ENCODE measurements at places on chromosomes 5 and 9.

GRCh38 chr9:116391306-116391900 lies 237.8 kb downstream of the PAPPA start:
- DNase-seq = no peak

DNA sequence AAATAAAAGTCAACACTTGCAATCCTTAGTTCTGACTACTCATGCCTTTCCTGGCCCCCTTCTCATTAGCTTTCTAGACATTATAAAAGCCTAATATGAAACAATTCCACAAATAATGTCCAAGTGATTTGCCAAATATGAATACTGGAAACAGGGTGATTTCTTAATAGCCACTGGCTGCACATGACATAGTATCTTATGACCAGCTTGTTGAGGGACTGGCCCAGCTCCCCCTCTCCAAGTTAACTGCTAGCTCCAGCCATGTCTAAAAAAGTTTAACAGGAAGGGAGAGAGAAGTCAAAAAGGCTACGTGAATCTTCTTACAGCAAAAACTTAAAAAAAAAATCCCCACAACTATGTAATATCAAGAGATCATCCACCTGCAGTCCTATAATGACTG lies 1.5 kb downstream of the CERT1 start:
- no peak for DNase-seq

DNA sequence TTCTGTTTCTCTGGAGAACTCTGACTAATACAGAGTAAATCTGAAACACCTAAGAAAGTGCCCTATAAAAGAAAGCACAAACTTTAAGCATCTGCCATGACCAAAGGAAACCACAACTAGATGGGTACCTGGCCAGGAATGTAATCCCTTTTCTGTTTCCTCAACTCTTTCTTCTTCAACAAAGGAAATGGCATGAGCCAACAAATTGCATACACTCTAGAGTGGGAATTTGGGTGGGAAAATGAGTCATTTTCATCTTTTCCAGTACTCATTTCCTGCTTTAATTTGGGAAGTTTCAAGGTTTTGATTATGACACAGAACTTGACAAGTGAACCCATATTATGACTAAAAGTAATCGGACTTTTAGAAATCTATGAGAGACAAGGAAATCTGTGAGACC lies 349.2 kb upstream of the RORB start:
- DNase-seq = no peak

- DNase-seq = no peak
Observed at GRCh38 chr5:62299101-62299500, 6.9 kb upstream of the KIF2A start.

GRCh38 chr5:95993266-95993665 lies 31.6 kb upstream of the ELL2 start:
- no peak for DNase-seq

GRCh38 chr9:14278291-14278721 lies 35.6 kb downstream of the NFIB start:
- DNase-seq = no peak

GRCh38 chr5:83729362-83729761 lies 8.7 kb upstream of the HAPLN1 start:
- no peak for DNase-seq

DNA sequence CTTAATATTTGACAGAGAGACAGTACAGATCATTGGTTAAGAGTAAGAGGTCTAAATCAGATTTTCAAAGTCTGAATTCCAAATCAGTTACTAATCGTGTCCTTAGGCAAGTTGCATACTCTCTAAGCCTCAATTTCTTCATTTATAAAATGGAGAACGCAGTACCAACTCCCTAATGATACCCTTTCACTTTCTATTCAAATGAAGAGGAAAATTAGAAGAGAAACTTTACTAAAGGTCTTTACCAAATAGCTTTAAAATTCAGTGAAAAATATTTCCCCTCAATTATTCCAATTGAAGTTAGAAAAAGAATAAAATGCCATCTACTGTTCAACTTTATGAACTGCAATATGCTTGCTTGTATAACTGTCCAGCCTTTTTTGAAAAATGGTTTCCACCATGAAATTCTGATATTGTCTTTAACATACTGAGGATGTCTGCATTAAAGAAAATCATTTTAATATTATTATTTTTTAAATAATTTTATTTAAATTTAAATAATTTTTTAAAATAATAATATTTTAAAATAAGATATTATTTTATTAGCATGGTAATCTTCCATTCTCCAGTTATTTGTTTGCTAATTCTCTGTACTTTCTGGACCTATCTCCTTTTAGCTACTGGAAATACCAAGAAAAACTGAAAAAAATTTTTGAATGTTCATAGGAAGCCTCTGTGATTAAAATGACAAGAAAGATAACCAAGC lies 36.0 kb downstream of the POC5 start:
- DNase-seq = no peak

DNA sequence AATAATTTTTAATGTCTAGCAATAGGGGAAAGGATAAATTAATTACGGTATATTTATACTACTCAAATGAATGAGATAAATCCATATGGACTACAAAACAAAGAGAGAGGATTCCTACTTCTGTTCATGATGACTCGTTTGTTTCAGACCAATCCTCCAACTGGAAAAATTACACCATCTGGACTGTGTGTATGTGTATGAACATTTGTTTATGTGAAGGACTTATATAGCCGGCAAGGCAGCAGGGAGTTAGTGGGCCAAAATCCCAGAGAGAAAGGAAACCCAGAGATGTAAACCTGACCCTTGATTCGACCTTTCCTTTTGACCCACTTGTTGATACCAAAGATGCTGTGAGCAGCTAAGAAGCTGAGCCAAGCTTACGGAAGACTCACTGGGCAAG lies 20.1 kb downstream of the PDE6A start:
- DNase-seq = no peak

- DNase-seq = no peak
Observed at GRCh38 chr5:35443803-35444595, 173.7 kb upstream of the SPEF2 start.

DNA sequence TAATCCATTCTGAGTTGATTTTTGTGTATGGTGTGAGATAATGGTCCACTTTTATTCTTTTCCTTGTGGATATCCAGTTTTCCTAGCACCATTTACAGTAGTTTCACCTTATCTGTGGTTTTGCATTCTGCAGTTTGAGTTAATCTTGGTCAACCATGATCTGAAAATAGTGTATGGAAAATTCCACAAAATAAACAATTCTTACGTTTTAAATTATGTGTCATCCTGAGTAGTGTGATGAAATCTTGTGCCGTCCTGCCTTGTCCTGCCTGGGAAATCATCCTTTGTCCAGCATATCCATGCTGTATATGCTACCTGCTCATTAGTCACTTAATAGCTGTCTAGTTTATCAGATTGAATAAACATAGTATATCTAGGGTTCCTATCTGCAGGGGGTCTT lies 42.1 kb downstream of the CDC42SE2 start:
- DNase-seq = no peak

DNA sequence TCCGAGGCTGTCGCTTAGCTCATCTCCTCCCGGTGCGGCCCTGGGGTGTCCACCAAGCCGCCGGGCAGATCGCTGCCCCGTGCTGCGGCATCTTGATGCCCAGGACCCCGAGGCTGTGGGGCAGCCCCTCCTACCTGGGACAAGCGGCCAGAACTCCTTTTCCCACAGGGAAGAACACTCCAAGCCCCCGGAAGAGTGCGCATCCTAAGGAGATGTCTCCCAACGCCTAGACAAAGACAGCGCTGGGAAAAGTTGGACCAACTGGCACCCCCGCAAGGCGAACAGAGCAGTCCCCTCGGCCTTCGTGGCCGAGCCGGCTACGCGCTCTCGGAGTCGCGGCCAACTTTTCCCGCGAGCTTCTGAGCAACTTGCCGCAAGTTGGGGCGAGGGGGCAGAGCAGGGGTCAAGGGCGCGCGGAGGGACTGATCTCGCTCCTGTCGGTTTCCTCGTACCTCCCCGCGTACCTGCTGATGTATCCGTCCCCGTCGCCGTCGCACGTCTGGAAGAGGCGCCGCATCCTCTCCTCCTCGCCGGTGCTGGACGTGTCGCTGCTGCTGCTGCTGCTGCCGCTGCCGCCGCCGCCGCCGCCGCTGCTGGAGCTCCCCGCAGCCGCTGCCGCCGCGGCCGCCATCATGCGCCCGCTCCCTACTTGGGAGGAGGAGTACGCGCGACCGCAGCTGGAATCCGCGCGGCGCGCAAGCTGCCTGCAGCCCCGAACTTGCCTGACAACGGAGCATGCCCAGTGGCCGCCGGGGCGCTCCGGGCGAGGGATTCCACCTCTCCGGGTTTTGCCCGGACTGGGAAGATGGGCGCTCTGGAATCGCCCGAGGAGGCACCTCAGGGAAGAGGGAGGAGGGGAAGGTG lies at the start of gene MCC:
Gene MCC (minus strand): TSS at position 673 of the 864 bp plus-strand sequence.
- DNase-seq = peak; percentile 26

GRCh38 chr5:72511366-72511765 lies 4.2 kb upstream of the ZNF366 start:
- no peak for DNase-seq

GRCh38 chr9:3215658-3216057 lies 310.1 kb downstream of the RFX3 start:
- DNase-seq = no peak

GRCh38 chr5:174678107-174678506 lies 46.3 kb upstream of the MSX2 start:
- DNase-seq = no peak

GRCh38 chr5:142816531-142817430 lies 46.6 kb downstream of the ARHGAP26 start:
- no peak for DNase-seq

DNA sequence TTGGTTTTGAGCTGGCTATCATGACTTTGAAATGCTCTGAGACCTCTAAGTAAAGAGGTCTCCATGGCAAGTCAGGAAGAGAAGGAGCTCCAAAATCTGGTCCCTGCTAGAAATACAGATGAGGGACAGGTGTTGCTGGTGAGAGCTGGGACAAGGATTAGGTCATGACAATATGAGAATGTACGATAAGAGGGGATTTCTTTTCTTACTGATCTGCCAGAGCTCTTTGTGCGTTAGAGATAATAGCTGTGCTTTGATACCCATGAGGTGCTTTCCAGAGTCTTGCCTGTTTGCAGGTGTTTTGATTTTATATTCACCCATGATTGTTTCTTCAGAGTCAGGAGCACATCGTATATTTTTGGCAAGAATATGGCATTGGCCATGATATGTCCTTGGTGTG lies 56.5 kb downstream of the ANKRD33B start:
- DNase-seq = no peak

- no peak for DNase-seq
Observed at GRCh38 chr5:113187906-113188305, 211.3 kb downstream of the DCP2 start.

GRCh38 chr5:177367981-177368868 lies 10.5 kb downstream of the RGS14 start:
- no peak for DNase-seq

- no peak for DNase-seq
Observed at GRCh38 chr9:76521244-76521681, 62.3 kb downstream of the GCNT1 start.

GRCh38 chr5:146751781-146752401 lies 126.7 kb downstream of the PPP2R2B start:
- DNase-seq = peak; percentile 22

DNA sequence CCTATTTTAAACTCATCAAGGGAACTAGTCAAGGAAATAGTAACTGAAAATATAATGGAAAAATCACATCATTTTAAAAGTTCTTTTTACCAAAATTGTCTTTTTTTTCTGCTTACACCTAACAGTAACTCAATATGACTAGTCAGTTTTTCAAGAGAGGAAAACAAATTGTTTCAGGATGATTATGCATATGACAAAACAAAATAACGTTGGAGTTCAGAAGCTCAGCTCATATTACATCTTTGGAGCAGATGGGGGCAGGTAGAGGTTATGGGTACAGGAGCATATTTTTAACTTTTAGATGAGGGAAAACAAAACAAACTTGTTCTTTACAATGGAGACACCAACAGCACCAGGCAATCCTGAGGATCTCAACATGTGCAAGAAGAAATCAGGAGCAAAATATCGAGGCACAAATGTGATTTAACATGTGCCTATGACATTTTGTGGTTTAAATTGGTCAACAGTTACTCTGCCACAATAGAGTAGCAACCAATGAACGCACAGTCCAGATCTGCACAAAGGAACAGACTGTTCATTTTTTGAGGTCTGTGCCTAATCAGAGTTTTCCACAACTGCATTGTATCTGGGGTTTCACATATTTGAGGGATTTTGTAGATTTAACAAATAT lies 659.0 kb downstream of the ANXA1 start:
- DNase-seq = no peak

DNA sequence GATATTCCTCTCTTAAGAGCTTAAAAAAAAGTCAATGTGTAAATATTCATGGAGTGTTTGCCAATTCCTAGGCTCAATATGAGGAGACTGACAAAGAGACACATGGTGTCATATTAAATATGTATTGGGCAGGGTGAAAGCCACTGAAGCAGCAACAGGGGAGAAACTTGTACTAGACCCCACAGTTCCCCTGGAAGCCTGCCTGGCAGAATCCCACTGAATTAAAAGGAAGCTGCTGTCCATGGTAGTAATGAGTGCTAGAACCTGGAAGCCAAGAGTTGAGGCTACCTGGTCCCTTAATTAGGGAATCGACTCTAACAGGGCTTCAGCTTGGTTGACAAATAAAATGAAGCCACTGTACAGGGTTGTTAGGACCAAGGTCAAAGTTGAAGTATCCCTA lies 129.4 kb upstream of the GPR151 start:
- no peak for DNase-seq

- DNase-seq = peak; percentile 51
Observed at GRCh38 chr5:6712142-6712576, 1.1 kb upstream of the TENT4A start.

- no peak for DNase-seq
Observed at GRCh38 chr5:153659039-153659736, 168.7 kb downstream of the GRIA1 start.

GRCh38 chr5:173875189-173875588 lies 13.0 kb upstream of the CPEB4 start:
- no peak for DNase-seq

DNA sequence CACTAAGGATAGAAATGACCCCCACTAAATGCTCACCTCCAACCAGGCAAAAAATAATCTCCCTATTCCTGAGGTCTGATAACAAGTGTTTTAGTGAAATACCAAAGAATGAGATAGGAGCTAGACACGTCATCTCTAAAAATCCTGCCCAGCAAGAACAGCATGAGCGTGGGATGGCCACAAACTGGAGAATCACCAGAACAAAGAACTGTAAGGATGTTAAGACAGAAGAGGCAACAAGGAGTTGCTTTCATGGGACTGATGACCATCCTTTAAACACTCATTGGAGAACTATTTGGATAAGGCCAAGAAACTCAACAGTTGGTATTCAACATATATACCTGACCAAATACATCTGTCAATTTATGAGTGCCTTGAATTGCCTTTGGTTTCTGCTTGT lies 113.7 kb downstream of the RASEF start:
- DNase-seq = no peak

- DNase-seq = no peak
Observed at GRCh38 chr9:127066060-127066850, 56.2 kb downstream of the ANGPTL2 start.

DNA sequence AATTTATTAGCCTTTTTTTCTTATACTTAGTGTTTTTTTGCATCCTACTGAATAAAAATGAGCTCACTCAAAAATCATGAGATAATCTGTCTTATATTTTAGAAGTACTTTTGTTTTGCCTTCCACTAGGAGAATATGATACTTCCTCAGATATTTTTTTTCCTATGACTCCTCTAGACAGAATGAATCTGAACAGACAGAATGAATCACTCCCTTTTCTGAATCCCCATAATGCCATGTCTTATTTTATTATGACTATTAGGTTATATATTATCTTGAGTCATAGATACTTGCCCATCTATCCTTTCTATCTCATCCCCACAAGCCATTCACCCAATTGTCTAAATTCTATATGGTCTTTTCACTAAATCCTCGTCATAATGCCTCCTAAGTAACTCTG lies 134.6 kb downstream of the BRINP1 start:
- DNase-seq = no peak

GRCh38 chr5:136511046-136511445 lies 145.7 kb upstream of the TRPC7 start:
- no peak for DNase-seq
